G401 (cell line): ENCODE measurements at places on chromosomes 3 and 15. TPM values are rescaled to one million over a fixed set of nuclear protein-coding genes. Genes with fewer than 3 reads are reported as not detected.

GRCh38 chr15:80887148-80887547 lies 102.5 kb downstream of the MESD start:
- DNase-seq: peak; percentile 93

DNA sequence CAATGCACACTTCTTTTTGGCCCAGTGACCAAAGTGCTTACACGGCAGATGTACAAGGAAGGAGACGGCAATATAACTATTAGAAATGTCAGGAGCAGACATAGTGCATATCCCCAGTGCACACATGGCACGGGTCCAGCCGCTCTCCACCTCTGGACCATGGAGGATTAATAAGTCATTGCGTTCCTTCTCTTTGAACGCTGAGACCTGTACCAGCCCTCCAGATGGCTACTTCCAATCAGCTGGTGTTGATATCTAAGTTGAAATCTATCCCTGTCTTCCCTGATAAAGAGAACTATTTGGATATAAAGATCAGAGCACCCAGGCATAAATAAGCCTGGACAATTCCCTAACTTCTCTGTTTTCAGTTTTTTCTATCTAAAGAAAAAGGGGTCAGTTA lies 212.5 kb downstream of the CADPS start:
- no peak for DNase-seq

GRCh38 chr3:149736175-149736952 lies 15.9 kb downstream of the COMMD2 start:
- DNase-seq: no peak

DNA sequence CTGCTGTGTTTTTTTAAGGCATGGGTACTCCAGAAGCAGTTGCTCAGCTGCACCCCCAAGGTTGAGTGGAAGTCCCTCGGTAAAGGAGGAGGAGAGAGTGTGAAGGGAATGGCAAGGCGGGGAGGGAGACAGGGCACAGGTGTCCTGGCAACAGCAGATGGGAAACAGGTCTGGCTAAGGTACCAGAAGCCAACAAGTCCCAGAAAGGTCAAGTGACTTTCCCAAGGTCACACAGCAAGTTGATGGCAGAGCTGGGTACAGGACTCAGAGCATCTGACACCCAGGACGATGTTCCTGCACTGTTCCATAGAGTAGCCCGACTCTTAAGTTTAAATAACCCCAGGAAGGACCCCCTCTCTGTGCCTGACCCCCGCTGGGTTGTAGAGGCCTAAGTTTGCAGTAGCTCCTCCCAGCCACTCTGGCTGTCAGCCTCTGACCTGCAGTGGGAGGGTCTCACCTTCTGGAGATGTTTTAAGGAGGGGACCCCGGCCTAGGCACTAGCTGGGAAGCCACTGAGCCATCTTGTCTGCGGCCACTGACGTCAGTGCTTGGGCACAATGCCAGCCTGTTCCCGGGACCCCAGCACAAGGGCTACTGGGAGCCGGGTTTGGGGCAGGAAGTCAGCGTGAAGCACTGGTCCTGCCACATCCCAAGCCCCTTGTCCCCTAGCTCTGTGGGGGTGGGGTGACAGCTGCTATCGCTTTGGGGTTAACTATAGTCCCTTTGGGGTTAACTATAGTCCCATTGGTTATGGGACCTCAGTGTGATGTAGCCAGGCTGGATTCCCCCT lies 10.5 kb downstream of the CSK start:
- no peak for DNase-seq

GRCh38 chr15:85514413-85514812 lies 134.0 kb downstream of the AKAP13 start:
- no peak for DNase-seq

DNA sequence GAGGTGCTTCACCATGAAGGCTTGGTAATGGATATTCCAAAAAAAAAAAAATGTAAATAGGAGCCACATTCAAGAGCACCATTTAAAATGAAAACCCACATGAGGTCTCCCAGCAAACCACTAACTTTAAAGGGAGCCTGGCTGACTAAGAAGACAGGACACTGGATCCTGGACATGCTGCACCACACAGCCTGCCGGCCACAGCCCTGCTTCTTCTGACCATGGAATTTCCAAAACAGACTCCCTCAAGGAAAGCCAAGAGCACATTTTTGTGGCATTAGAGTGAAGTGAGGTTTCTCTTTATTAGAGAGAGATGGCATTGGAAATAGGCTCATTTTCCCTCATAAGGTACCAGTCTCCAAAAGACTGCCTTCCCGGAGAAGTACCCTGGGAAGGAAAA lies 113.9 kb downstream of the RORA start:
- no peak for DNase-seq

DNA sequence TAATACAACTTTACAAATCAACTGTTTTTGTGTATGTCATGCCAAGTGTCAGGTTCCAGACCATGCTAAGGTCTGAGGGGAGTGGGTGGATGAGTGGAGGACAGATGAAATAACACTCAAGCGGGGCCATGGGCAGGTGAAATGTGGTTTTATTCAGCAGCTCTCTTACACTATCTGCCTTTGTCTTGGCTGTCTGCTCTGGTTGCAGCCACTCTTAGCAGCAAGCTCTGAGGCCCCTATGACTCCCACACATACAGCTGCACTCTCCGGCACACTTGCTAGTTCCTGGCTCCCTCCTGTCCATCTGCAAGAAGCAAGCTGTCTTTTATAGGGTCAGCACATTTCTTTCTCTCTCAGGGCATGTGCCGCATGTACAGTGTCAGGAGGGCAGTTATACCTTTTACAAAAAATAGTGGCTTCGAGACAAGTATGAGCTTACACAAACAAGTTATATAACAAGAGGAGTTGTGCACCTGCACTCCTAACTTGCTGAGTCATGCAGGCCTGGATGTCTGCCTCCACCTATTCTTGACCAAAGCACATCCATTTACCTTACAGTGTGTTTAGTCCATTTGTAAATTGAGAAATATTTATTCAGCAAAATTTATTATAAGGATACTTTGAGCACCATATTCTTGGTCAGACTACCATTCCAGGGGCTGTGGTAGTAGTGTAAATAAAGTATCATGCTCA lies 683.7 kb upstream of the CBLB start:
- no peak for DNase-seq

DNA sequence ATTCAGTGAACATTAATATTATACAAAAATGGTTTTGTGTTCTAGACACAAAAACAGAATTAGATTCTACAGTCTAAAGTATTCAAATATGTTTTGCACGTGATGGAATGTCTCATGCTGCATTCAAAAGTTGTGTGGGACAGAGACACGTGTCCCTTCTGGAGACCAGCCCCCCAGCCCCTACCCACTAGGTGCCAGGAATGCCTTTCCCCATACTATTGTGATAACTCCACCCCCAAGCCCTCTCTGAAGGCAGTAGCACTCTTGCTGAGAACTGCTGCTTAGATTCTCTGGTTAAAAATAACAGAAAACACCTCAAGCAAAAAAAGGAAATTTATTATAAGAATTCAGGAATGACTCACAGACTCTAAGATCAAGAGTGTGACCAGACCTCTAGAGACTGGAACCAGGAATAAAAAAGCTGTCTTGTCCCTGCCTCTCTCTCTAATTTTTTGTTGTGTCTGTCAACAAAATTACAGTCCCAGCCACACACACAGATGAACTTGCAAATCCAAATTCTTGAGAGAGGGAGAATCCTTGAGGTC lies 57.7 kb downstream of the PXYLP1 start:
- DNase-seq: no peak

- DNase-seq: no peak
Measured at GRCh38 chr3:185399737-185400667, 37.1 kb downstream of the MAP3K13 start.

- DNase-seq: peak; percentile 64
Measured at GRCh38 chr3:16064642-16065414, 109.7 kb upstream of the GALNT15 start.

GRCh38 chr15:42024303-42024702 lies 3.5 kb upstream of the PLA2G4E start:
- DNase-seq: no peak

GRCh38 chr15:68303560-68304436 lies 26.3 kb downstream of the FEM1B start:
- DNase-seq: no peak

DNA sequence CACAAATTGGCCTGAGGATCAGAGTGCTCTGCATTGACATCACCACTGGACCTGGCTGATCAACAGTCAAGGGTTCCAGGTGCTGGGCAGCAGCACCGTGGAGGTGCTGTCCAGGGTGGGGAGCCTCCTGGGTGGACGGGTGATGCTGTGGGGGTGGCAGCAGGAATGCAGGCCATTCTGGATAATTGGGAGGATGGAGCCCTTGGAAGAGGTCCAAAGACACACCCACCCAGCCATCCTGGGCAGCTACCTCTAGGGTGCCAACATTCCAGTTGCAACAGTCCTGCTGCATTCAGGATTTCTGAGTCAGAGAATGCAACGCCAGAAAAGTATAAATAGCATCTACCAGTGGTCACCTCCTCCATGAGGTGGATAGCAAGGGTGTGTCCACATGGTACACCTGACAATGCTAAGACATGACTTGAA lies 26.8 kb downstream of the STARD5 start:
- no peak for DNase-seq

- DNase-seq: no peak
Measured at GRCh38 chr15:22262613-22263020, 182.3 kb downstream of the OR4M2 start.

- DNase-seq: no peak
Measured at GRCh38 chr3:155316426-155316825, 22.9 kb upstream of the STRIT1 start.

GRCh38 chr15:80003934-80004472 lies 33.0 kb upstream of the BCL2A1 start:
- DNase-seq: no peak

- DNase-seq: no peak
Measured at GRCh38 chr15:98671060-98672008, 23.0 kb downstream of the IGF1R start.

DNA sequence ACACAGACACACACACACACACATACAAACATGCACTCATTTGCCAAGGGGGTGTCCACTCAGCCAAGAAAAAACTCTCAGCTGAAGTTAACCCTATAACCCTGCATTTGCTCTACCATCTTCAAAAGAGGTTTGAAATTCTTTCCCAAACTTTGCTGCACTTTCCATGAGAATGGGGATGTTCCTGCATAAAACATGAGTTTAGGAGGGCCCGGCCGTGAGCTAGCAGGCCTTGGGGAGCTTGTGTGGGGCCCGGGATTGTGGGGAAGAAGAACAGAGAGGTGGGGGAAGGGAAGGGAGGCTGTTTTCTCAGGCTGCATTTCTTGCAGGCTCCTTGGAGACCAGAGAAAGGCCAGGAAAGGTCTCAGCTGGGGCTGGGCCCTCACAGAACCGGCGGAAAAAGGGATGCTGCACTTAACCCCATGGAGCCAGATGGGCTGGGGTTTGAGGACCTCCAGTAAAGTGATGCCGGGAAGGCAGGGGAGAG lies 40.8 kb downstream of the SEMA5B start:
- no peak for DNase-seq

- no peak for DNase-seq
Measured at GRCh38 chr3:24958910-24959447, 464.3 kb upstream of the THRB start.

GRCh38 chr15:29919380-29919881 lies 97.2 kb upstream of the TJP1 start:
- DNase-seq: no peak

- peak; percentile 63 for DNase-seq
Measured at GRCh38 chr3:23949784-23950183, 4.7 kb downstream of the NR1D2 start.

- no peak for DNase-seq
Measured at GRCh38 chr3:21722301-21722700, 28.7 kb downstream of the ZNF385D start.

DNA sequence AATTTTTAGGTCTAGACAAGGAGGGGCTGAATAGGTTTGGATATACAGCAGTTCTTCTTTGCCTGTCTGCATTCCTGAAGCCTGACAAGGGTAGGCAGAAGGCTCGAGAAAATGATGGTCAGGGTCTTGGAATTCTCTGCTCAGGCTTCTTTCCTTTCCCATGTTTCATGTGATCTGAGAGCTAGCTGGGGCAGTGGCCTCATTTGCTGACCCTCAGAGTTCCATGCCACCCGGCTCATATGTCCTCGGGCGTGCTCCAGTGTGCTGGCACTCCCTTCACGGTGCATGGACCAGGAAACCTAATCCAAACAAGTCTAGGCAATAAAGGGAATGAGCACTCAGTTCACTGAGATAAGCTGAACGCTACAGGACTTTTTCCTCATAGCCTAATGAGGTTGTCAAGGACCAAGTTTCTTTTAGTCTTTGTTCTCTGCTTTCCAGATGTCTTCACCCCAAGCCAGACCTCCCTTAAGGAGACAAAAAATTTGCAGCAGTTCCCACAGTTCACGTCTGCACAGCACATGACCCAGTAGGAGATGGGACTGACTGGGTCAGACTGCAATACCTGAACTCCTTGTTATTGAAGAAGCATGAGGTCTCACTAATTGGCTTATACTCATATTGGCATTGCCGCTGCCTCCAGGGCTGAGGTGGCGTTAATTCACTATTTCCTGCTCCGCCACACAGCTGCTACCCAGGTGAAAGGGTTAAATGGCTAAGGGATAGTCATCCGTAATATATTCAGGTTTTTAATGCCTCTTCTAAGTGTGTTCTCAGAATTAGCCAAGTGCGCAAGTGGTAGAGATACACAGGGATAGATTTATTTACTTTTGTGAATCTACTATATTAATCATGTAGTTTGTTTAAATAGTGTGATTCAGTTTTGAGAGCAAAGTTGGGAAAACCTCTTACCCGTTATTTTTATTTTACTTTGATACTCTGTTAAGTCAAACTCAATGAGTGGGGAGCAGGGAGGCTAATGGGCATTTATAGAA lies 15.3 kb upstream of the RTP4 start:
- DNase-seq: no peak

DNA sequence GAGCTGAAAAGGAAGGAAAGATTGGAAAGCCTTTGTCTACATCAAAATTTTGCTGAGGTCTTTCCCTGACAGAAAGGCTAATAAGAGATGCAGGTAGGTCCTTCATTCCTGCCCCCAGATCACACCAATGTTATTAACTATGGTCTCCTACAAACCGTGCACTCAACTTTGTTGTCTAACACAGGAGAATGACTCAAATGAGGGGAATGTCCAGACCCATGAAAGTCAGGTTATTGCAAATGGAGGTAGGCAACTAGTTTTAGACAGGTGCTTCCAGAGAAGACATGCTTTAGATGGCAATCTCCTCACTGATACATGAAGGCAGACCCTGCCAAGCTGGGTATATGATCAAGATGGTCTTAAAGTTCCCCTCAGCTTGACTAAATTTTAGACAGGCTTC lies 51.0 kb downstream of the NFKBIZ start:
- DNase-seq: no peak

- peak; percentile 75 for DNase-seq
Measured at GRCh38 chr3:156290924-156291271, 170.5 kb downstream of the KCNAB1 start.

Gene RBMS3
- total RNA-seq: 0.20 and 2.3 TPM in 2 replicates

Gene SNX22
- 18.2 and 24.7 TPM in 2 replicates for total RNA-seq

Gene SI
- not detected in 2 replicates for total RNA-seq

Gene MEGF11
- total RNA-seq: 1.9 and 2.4 TPM in 2 replicates

Gene IL12A
- total RNA-seq: 0.49 and 1.4 TPM in 2 replicates

Gene TGM5
- total RNA-seq: not detected in 2 replicates

Gene HRG
- total RNA-seq: not detected in 2 replicates

Gene TRPM1
- 3.2 TPM in 1 of 2 replicates, not detected in the other for total RNA-seq
